Myometrial cell (primary cell): ENCODE measurements at places on chromosomes 13 and 19. TPM values are rescaled to one million over a fixed set of nuclear protein-coding genes. Genes with fewer than 3 reads are reported as not detected.

KLK4 gene
- total RNA-seq, result not detected in 2 replicates

LATS2 gene
- total RNA-seq, result 16.7 and 17.7 TPM in 2 replicates

FFAR1 gene
- not detected in 2 replicates for total RNA-seq

CGB3 gene
- total RNA-seq, result not detected in 2 replicates
